Stimulated activated CD4-positive, alpha-beta T cell treated with anti-CD3 and anti-CD28 coated beads, TNF-alpha, amount 100 ng/mL, for 1 hour (primary cell): ENCODE measurements at places on chromosomes 7 and 10.

DNA sequence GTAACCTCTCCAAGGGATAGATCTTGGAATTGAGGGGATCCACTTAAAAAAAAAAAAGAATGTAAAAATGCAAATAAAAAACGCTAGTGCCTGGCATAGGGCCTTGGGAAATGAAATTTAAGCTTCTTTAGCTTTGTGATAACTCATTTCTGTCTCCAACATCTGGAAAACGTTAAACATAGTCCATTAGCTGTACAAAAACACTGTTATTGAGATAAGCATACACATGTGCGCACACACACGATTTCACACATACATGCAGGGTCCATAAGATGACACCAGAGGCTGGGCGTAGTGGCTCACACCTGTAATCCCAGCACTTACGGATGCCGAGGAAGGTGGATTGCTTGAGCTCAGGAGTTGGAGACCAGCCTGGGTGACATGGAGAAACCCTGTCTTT is 13.7 kb upstream of the CUL2 start:
- DNase-seq, result no peak

DNA sequence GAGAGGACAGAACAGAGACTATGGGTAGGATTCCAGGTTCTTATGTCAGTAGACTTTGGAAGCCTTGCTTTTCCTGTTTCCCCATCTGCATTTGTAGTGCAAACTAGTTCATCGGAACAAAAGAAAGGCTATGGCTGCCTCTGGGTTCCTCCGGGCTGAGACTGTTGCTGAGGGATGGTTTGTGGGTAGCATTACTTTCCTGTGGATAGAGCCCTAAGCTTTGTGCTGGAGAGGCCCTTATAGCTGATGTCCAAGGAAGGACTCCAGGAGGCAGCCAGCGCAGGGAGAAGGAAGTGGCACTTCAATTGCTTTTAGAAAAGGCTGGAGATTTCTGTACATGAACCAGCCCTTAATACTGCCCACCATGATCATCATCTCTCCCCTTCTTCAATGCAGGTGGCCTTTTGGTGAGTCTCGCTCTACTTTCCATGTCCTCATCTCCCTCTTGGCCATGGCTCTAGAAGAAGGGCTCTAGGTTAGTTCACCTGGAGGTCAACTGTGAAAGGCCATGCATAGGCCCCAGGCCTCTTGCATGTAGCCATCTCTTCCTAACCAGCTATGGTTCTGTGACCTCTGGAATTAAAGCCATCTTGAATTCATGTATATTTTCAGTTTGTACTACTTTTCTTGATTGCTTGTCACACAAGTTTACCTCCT is 15.4 kb downstream of the MXI1 start:
- no peak for DNase-seq

DNA sequence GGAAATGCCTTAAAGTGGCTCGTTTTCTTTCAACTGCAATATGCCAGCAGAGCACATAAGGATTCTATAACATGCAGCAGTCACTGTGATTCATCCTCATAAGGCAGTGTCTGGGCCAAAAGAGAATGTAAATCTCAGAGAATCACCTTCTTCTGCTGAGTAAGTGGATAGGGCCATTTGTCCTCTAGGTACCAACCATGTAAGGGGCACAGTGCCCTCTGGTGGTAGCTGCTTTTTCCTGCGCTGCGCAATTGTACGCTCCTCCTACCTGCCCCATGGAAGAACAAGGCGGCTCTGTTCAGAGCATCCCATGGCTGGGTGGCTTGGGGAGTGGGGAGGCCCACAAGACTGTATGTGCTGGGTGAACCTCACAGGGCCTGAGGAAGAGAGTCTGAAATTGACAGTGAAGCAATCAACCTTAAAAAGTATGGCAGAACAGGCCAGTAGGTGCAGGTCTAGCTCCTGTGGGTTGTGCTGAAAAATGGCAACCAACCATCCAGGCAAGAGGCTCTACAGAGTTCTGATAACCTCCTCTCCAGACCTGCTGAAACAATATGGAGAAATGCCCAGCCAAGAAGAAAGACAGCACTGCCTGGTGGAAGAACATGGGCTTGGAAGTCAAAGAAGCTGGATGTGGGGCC is 78.6 kb upstream of the C10orf90 start:
- DNase-seq, result peak; percentile 33

DNA sequence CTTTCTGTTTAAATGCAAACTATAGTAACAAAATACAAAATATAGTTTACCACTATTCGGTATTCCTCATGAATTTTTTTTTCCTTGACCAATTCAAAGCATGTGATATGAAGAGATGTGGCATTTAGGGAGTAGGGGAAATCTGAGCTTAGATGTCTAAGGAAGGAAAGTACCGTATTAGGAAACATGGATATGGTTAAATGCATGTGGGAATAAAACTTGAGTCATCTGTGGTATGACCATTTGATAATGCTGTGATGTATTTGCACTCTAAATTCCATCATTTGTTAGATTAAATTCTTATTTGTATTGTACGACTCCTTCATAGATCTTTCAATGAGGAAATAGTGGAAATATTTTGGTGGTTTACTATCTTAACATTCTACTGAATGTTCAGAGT is 19.7 kb downstream of the AHR start:
- DNase-seq, result no peak

DNA sequence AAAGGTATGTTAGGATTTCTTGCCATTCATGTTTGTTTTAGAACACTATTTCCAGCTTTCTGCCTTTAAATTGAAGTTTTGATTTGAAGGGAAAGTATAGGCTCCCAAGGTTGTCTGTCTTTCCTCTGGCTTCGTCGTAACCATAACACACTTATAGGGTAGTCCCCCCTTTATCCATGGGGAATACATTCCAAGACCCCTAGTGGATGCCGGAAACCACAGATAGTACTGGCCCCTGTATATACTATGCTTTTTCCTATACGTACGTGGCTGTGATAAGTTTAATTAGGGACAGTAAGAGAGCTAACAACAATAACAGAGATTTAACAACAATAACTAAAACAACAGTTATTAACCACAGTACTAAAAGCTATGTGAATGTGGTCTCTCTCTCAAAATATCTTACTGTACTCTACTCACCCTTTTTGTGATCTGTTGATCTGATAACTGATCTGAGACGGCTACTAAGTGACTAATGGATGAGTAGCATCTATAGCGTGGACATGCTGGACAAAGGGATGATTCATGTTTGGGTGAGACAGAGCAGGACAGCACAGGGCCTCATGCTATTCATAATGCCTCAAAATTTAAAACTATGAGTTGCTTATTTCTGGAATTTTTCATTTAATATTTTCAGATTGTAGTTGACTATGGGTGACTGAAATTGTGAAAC is 273.1 kb downstream of the AUTS2 start:
- no peak for DNase-seq

DNA sequence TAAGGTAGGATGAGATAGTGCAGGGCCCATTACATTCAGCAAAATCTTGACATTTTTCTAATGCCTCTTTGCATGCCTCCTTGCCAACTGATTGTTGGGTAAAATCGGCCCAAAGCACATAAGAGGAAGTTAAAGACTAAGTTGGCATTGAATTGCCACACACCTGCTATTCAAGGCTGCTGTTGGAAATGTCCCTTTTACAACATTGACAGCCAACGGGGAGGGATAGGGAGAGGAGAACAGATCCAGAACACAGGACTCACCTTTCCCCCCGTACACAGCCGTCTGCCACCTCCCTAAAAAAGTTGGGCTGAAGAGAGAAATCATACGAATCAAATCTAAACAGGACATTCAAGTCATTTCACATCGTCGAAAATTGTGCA is 695 bp downstream of the FAM237B start:
- no peak for DNase-seq

DNA sequence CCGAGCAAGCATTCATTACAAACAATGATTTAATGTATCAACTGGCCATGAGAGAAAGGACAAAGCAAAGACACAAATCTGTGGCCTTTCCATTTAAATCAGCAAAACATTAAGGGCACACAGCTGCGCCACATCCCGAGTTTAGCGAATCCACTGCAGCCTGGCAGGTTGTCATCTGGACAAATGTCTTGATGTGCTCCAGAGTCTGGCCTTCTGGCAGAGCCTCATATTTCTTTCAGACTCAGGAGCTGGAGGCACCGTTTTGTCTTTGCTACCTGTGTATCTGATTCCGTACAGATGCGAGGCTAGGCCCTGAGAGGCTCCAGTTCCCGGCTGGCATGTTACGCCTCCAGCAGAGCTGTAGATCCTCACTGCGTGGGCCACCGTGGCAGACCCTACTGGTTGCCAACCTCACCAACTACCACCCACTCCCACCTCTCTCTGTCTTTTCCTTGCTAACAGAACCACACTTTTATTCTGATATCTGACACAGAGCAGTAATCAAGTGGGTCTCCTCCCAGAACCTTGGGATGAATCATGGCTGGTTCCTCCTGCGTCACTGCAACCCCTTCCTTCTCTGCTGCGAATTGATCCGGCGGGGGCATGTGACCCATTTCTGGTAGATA is 40.9 kb upstream of the EFCAB10 start:
- no peak for DNase-seq

- DNase-seq, result no peak
Measured at GRCh38 chr7:84049071-84049836, 145.3 kb downstream of the SEMA3A start.
